ENCODE measurements at places on chromosomes 5 and 9. TPM values are rescaled to one million over a fixed set of nuclear protein-coding genes. Genes with fewer than 3 reads are reported as not detected.
A peak's percentile ranks its signal among the peaks of the same experiment; 100 is the strongest.

MLANA gene
- not detected for total RNA-seq

IFNK gene
- not detected for total RNA-seq

FGFR4 gene
- 52.8 TPM for total RNA-seq

DNA sequence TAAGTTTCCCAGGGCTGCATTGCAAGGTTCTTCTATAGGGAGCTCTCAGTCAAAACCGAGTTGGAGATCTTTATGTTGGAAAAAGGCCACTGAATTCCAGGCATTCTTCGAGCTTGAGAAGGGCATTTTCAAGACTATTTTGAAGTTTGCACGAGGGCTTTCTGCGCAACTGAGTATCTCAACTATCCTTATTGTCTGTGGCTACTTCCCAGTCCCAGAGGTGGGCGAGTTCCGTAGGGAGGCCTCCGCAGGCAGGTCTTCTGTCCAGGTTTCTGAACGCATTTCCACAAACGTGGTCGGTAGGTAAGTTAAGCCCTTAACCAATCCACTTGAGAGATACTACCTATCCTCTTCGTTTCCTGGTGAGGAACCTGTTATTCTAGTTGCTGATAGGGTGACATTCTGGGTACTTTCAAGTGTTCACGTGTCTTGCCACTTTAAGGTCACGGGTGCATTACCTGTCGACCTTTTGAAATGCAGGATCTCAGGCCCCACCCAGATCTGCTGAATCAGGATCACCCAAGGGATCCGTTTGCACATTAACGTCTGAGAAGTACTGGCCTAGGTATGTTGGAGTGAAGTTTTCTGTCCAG lies 51.4 kb upstream of the TJP2 start:
- H3K4me1 ChIP-seq: peaks cover 6% of the 10 kb centered on the region
- H3K27ac ChIP-seq: peak overlapping the region; percentile 43
- peak overlapping the region; percentile 95 for H3K4me3 ChIP-seq

- no peak overlapping the region for H3K27ac ChIP-seq
- H3K27me3 ChIP-seq: no peaks in the 10 kb centered on the region
- peaks cover 48% of the 10 kb centered on the region for H3K36me3 ChIP-seq
- H3K4me1 ChIP-seq: no peaks in the 10 kb centered on the region
- H3K4me3 ChIP-seq: no peak overlapping the region
Measured at GRCh38 chr9:6506571-6506970, 93.6 kb downstream of the UHRF2 start.

DNA sequence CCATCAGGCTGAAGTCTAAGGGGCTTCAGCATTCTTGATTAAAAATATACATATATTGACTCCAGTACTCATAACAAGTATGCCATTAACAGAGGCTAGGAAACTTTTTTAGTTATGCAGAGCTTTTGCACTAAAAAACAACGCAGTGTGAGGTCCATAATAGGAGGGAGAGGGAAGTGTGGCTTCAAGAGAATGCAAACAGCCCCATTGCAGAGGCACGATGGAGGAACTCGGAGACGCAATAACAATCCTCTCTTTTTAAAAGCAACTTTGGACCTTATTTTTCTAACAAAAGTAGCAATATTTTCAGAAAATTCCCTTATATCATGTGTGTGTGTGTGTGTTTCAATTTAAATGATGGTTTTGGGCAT lies 150.0 kb upstream of the PTCH1 start:
- DNase-seq: no peak
- no peaks in the 10 kb centered on the region for H3K27me3 ChIP-seq
- no peak overlapping the region for H3K27ac ChIP-seq
- peak overlapping the region; percentile 69 for H3K4me3 ChIP-seq
- 0 out of 2 replicates have a peak, but pooled peaks cover 1% of the 10 kb centered on the region for H3K4me1 ChIP-seq
- no peaks in the 10 kb centered on the region for H3K36me3 ChIP-seq

GRCh38 chr5:3598207-3598606 lies 2.6 kb downstream of the IRX1 start:
- peak overlapping the region; percentile 15 for H3K4me3 ChIP-seq
- 0 out of 2 replicates have a peak, but pooled peaks cover 2% of the 10 kb centered on the region for H3K4me1 ChIP-seq
- H3K27ac ChIP-seq: no peak overlapping the region
- no peak for DNase-seq
- H3K36me3 ChIP-seq: no peaks in the 10 kb centered on the region

DNA sequence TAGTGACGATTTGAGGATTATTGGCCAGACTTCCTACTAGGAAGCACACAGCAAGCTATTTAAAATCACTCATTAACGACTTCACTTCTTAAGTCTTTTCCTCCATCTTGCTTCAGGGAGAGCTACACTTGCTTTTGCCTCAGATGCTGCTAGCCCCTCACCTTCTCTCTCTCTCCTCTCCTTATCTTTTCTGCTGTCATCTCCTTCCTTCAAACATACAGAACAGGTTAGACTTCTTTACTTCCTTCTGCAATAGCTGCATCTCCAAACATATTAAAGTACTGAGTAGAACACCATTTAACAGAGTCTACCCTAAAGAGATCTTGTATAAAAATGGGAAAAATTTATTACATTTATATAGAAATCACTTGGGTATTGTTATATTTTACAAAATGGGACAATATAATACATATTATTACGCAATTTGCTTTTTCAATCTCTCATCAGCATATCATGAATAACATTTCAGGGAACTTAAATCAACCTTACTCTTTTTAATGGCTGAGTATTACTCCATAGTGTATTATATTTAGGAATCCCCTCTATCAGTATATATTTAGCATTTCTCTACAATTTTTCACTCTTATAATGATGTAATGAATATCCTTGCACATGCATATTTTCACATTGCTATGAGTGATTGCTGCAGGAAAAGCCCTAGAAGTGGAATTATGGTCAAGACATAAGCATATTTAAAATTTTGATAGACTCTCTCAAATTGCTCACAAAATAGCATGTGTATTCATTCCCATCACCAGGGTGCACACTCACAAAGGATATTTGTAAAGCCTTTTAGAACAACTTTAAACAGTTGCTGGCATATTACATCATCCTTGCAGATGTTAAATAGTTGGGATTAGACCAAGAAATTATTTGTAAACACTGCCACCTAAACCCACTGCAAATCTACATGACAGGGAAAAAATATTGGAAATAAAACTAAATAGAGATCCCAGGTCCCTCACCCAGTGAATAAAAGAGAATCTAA lies 164.5 kb upstream of the NFIB start:
- no peak for DNase-seq
- H3K36me3 ChIP-seq: peaks cover 5% of the 10 kb centered on the region
- H3K4me1 ChIP-seq: peaks cover 11% of the 10 kb centered on the region
- H3K4me3 ChIP-seq: no peak overlapping the region
- no peak overlapping the region for H3K27ac ChIP-seq
- H3K27me3 ChIP-seq: no peaks in the 10 kb centered on the region

DNA sequence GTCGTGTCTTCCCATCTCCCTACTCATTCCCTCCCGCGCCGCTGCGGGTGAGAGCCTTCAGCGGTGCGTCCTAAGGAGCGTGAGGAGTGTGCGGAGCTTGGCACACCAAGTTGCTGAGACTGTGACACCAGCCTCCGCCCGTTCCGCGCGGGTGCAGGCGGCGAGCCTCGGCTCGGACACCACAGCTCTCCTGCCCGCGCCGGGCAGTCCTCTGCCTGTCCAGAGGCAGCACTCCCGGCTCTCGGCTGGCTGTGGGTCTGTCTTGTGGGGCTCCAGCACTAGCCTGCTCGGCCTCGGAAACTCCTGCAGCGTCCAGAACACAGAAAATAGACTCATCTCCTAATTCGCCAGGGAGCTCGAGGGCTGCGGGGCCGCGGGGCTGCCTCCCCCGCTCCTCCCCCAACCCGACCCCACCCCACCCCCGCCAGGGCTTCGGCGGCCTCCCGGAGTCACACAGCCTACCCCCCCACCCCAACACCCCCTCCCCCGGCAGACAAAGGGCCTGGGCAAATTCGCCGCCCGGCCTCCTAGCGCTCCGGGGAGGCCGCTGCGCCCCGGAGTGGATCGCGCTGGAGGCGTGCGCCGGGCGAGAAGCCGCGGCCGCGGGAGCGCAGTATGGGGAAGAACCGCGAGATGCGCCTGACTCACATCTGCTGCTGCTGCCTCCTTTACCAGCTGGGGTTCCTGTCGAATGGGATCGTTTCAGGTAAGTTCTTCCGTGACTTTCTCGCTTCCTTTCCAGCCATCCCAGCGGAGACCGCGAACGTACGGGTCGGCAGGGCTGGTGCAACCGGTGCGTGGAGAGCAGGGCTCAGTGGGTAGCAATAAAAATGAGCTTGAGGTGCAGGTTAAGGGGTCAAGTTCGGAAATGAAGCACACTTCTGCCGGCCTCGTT lies at the start of gene ADAMTS19:
ADAMTS19 (plus strand) TSS at position 522 of the 895 bp plus-strand sequence; CDS start at position 616, 94 bp downstream.
- no peaks in the 10 kb centered on the region for H3K27me3 ChIP-seq
- H3K4me3 ChIP-seq: peak within 1 kb of the TSS; percentile 98

DNA sequence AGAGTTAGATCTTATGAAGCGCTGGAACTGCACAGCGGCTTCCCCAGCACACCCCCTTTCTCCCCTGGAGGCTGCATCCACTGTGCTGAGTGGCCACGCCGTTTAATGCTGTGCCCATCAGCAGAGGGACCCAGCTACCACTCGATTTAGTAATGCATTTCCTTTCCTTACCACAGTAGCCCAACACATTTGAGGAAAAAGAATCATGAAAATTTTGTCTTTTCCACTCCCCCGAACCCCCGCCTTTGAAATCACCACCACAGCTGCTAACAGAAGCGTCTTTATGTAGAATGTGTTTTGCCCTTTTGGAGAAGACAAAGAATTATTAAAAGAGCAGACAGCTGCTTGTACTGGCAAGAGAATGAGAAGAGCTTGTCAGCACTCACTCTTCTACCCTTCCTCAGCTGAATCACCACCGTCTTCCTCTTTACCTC lies 73.2 kb downstream of the ACER2 start:
- DNase-seq: no peak
- no peaks in the 10 kb centered on the region for H3K4me1 ChIP-seq
- no peaks in the 10 kb centered on the region for H3K36me3 ChIP-seq
- no peak overlapping the region for H3K27ac ChIP-seq

GRCh38 chr9:106896695-106897094 lies 33.7 kb downstream of the ZNF462 start:
- peaks cover 18% of the 10 kb centered on the region for H3K4me1 ChIP-seq
- no peak overlapping the region for H3K27ac ChIP-seq
- H3K36me3 ChIP-seq: peaks cover 28% of the 10 kb centered on the region
- no peak for DNase-seq
- H3K27me3 ChIP-seq: no peaks in the 10 kb centered on the region
- no peak overlapping the region for H3K4me3 ChIP-seq

All from H9 (cell line).